ENCODE measurements at places on chromosomes 16 and 17.

GRCh38 chr17:29018788-29019474, 13.1 kb upstream of the SEZ6 start:
- DNase-seq, result no peak

DNA sequence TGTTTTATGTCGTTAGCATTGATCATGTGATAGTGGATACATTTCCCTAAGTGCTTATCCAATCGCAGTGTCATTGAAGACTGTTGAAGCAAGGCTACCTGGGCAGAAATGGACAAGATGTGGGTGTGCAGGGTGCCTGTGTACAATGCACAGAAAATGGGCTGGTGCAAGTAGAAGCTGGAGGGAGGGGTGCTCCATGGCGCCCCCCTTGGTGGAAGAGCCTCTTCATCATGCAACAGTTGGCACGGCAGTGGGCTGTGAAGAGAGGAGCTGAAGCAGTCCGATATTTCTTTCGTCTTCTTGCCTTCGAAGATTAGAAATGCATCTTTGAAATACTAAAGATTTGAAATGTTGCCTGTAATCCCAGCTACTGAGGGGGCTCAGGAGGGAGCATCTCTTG, 100.5 kb downstream of the PLCG2 start:
- no peak for DNase-seq

GRCh38 chr16:11057711-11058345, 113.5 kb downstream of the CLEC16A start:
- no peak for DNase-seq

DNA sequence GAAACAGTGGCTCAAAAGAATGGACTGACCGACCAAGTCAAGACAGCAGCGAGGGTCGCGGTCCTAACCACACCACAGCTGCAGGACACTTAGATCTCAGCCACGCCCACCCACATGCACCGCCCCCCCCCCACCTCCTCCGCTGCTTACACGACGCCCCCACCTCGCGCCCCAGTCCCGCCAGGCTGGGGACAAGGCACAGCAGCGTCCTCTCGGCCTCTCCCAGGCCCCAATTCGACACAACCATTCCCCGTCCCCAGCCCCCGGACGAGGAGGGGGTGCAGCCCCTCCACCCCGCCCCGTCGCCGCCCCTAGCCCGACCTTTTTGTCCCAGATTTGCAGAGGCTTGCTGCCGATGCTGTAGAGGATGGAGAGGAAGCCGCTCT, 477 bp downstream of the CFAP20 start:
- DNase-seq, result no peak

- DNase-seq, result no peak
These were observed 54.9 kb downstream of the HS3ST3A1 start for GRCh38 chr17:13546851-13547250.

- no peak for DNase-seq
These were observed 68.2 kb upstream of the ZNF423 start for GRCh38 chr16:49924078-49924477.

DNA sequence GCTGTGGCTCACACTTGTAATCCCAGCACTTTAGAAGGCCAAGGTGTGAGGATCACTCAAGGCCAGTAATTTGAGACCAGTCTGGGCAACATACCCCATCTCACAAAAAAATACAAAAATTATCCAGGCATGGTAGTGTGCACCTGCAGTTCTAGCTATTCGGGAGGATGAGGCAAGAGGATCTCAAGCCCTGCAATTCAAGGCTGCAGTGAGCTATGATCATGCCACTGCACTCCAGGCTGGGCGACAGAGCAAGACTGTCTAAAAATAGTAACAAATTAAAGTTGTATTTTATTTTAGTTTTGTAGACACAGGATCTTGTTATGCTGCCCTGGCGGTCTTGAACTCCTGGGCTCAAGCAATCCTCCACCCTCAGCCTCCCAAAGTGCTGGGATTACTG, 18.2 kb downstream of the USP31 start:
- DNase-seq, result no peak

DNA sequence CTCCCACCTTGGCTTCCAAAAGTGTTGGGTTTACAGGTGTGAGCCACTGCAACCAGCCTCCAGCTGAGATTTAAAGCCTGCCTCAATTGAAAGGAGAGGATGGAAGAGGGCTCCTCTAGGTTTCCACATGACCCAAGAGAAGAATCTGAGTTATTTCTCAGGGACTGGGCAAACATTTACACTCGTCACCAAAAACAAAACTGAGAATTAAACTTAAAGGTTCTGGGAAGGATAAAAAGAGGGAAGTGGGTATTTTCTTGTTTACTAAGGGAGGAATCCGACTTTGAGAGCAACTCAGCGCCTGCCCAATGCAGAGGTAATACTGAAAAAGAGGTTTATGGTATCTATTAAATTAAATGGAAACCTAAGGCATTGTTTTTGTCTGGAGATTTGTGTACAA, 13.3 kb downstream of the HOXB1 start:
- DNase-seq, result no peak

DNA sequence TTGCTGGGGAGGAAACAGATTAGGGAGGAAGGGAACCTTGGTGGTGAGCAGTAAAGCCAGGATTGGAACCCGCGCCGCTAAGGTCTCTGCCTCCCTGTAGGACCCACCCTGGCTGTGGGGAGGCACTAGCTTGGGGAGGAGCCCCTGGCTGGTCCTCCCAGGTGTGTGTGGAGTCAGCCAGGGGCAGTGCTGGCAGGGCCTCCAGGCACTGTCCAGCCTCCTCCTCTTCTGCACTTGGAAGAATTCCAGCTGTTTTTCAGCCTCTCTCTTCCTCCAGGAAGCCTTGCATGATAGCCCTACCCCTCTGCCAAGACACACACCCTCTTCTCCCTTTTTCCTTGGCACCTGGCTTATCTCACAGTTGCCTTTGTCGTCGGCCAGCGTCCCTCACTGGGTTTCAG, 34.8 kb downstream of the TMEM235 start:
- DNase-seq, result no peak

DNA sequence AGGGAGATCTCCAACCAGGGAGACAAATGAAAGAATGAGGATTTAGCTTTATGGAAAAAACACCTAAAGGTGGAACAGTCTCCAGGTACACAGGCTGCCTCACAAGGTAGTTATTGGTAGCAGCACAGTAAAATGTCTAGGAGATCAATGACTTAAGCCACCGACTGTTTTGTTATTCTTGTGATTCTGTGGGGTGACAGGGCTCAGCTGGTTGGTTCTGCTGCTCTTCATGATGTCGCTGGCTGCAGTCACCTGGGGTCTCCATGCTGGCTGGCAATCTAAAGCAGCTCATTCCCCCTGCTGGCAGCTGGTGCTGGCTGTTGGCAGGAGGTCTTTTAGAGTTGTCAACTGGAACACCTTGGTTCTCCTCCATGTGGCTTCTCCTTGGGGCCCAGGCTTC, 69.2 kb downstream of the FOXL1 start:
- no peak for DNase-seq

DNA sequence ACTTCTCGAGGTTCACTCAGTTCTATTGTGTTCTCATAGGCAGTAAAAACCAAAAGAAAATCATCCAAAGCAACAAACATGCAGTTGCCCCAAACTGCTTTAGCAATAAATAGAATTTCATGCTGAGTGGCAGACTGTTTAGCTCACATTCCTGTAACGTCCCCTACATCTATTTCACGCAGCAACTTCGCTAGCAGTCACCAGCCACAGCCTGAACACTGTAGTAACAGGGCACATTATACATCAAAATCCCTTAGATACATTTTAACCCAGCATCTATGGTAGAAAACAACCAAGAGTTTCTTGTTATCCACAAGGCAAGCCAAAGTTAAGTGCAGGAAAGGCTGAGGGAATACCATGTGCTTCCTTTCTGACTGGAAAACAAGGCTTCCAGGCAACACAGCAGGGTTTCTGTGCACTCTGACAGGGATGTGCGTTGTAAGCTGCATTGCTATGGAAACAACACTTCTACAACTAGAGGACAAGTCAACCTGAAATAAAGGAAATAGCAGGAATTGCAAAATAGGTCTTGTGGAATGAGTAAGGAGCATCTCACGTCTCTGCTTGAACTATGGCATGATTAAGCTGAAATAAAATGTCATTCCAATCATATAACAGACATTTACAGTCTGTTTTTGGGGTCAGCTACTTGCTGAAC, 55.4 kb downstream of the CFDP1 start:
- peak; percentile 100 for DNase-seq

DNA sequence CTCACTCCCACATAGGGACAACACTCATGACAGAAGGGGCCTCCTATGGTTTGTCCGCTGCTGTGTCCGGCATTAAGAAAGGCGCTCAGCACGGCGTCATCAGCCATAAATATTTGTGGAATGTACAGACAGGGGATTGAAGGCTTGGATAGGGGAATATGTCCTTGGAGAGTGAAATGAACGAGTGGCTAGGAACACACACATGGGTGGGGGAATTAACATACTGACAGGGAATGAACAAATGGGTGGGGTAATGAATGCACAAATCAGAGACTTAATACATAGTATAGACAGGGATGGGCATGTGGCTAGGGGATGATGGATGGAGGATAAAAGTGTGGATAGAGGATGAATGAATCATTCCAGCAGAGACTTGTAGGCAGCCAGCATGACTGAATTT, 154.0 kb upstream of the HSBP1 start:
- no peak for DNase-seq

DNA sequence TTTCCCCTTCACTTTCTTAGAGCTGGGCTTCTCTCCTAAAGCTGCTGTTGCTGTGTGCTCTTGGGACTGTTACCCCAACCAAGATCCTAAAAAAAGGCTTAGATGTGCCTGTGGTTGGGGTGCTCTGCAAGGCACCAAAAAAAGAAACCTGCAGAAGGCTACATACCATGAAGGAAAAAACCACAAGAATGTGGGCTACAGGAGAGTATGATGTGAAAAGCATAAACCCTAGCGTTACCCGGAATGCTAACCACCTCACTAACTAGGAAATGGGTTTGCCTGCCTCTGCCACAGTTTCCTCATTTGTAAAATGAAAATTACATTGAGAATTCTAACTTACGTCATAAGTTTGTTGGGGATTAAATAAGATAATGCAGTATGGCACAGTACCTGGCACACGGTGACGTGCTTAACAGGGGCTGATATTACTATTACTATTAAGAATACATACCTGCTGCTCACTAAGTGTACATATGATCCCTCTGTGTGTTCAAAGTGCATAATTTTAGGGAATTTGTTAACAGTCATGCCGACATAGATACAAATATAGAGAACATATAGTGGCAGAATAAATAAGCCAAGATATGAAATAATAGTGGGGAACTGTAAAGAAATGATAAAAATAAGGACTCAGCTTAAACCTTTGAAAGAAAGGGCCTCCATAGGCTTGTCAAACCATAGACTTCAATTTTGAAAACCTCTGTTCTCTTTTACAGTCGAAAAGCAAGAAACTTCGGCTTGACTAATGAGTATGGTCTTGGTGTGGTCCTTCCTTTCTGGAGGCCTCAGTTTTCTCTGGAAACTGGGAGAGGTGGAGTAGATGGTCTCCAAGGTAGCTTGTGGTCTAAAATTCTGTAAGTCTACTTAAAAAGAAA, 177.8 kb upstream of the TBX2 start:
- no peak for DNase-seq

GRCh38 chr17:82213251-82214011, 789 bp upstream of the CCDC57 start:
- peak; percentile 41 for DNase-seq

DNA sequence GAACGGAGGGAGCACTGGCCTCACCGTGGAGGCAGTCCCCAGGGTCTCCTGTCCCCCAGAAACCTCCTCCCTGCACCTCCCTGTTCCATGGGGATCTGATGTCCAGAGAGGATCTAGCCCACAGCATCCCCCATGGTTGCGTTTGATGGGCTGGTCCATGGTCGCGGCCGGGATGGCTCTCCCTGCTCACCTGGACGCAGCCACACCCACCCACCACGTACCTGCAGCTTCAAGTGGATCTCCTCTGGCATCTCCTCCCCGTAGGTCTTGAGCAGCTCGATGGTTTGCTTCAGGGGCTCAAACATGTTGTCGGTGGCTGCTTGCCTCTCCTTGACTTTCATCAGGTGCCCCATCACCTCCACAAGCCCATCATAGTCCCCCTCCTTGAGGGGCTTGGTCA, 47.9 kb downstream of the DNAH17 start:
- no peak for DNase-seq

DNA sequence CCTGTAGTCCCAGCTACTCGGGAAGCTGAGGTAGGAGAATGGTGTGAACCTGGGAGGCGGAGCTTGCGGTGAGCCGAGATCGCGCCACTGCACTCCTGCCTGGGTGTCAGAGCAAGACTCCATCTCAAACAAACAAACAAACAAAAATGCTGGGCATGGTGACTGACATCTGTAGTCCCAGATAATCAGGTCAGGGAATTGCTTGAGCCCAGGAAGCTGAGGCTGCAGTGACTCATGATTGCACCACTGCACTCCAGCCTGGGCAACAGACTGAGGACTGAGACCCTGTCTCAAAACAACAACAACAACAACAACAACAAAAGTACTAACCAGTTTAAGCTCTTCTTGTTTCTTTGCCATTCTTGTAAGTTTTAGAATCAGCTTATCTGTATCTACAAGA, 383.0 kb upstream of the PMFBP1 start:
- DNase-seq, result peak; percentile 51

GRCh38 chr17:62676952-62677596, 49.6 kb downstream of the MRC2 start:
- DNase-seq, result no peak

DNA sequence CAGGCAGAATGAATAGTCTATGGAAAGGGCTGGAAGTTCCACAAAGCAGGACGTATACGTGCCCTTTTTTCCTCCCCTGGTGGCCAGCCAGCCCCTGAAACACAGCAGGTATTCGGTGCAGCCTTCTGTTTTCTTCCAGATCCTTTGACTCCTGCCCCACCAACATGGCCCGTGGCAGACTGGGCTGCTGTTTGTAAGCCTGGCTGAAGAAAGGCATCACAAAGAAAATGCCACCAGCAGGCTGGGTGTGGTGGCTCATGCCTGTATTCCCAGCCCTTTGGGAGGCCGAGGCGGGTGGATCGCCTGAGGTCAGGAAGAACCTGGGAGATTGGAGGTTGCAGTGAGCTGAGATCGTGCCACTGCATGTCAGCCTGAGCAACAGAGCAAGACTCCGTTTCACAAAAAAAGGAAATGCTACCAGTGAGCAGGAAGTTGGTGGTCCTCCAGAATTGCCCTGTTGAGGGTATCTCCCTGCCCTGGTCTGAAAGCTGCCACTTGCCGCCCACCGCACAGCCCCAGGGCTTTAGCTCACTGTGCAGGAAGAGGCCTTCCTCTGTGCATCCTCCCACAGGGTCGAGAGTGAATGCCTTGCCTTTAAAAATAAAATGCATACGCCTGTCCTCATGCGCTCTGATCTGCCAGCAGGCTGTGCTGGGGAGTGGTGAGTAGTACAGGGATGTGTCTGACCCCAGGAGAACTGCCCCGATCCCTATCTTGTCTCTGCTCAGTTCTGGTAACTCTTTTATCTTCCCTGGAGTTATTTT, 587.7 kb downstream of the MAF start:
- no peak for DNase-seq

All from bronchial epithelial cell (primary cell).